GM13976 (cell line): ENCODE measurements at places on chromosomes 12 and 14.
A peak's percentile ranks its signal among the peaks of the same experiment; 100 is the strongest.

GRCh38 chr12:47067771-47068431 is 11.5 kb upstream of the PCED1B start:
- DNase-seq: no peak

DNA sequence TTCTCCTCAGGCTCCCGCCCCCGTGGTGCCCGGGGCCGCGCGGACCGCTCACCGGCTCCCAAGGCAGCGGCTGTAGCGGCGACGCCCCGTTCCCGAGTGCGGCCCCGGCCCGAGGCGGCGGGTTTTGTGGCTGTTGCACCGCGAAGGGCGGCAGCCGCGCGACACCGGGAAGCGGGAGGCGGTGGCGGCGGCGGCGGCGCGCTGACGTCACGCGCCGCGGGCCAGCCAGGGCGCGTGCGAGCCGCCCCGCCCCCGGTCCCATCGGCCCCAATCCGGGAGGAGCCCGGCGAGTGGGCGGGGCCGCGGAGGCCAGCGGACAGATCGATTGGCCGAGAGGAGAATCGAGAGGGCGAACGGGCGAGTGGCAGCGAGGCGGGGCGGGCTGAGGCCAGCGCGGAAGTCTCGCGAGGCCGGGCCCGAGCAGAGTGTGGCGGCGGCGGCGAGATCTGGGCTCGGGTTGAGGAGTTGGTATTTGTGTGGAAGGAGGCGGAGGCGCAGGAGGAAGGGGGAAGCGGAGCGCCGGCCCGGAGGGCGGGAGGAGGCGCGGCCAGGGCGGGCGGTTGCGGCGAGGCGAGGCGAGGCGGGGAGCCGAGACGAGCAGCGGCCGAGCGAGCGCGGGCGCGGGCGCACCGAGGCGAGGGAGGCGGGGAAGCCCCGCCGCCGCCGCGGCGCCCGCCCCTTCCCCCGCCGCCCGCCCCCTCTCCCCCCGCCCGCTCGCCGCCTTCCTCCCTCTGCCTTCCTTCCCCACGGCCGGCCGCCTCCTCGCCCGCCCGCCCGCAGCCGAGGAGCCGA is at the start of gene YY1:
YY1 (plus strand) TSS at position 726 of the 792 bp plus-strand sequence. CDS start 101 bp downstream, outside the sequence.
- peak; percentile 99 for DNase-seq

- DNase-seq: no peak
These were observed 176.3 kb upstream of the DIO2 start for GRCh38 chr14:80387563-80387981.

DNA sequence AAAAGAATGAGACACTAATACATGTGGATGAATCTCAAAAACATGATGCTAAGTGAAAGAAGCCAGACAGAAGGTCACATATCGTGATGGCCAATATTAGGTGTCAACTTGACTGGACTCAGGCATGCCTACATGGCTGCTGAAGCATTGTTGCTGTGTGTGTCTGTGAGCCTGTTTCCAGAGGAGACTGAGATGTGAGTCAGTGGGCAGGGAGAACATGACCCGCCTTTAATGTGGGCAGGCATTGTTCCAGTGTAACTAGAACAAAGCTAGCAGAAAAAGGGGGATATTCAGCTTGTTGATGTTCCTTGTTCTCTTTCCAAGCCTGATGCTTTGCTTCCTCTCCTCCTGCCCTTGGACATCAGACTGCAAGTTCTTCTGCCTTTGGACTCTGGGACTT is 47.6 kb downstream of the DCAF5 start:
- DNase-seq: no peak

DNA sequence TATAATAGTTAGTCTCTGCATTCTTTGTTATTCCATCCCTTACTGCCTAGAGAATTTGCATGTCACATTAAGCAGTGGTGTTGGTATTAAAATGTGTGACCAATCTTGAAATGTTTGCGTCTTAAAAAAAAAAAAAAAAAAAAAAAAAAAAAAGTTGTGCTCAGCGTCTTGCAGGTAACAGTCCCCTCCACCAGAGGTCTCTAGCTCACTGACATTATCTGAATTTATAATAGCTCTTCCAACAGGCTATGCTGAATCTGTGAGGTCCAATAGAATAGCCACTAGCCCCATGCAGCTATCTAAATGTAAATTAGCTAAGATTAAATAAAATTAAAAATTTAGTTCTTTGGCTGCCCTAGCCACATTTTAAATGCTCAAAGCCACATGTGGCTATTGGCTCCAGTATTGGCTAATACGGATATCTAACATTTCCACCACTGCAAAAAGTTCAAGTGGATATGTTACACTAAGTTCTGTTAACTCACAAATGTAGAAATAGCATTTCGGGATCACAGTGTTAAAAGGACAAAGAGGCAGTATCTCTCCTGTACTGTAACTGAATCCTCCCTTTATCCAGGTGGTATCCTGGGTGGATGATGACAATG is 28.7 kb downstream of the NKX2-8 start:
- DNase-seq: peak; percentile 42

DNA sequence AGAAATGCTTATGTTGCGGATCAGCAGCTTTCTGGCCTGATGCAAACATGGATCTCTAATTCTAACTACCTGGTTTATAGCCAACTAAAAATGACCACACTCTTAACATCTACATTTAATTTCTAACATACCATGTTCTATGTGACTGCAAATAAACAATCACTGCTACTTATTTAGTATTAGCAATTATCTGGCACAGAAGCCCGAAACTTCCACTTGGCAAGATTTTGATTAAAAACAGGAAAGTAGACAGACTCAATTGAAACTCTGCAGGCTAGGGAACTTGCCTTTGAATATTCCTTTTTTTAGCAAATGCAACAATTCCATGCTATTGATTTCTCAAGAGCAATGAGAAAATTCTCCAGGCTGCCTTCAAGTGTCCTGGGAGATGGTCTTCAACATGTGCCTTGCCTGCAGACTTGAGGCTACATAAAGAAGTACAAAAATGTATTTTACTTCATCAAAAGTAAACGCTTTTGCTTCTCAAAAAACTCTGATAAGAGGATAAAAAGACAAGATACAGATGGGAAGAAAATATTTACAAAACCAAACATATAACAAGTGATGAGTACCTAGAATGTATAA is 9.1 kb upstream of the TMCC3 start:
- DNase-seq: no peak

DNA sequence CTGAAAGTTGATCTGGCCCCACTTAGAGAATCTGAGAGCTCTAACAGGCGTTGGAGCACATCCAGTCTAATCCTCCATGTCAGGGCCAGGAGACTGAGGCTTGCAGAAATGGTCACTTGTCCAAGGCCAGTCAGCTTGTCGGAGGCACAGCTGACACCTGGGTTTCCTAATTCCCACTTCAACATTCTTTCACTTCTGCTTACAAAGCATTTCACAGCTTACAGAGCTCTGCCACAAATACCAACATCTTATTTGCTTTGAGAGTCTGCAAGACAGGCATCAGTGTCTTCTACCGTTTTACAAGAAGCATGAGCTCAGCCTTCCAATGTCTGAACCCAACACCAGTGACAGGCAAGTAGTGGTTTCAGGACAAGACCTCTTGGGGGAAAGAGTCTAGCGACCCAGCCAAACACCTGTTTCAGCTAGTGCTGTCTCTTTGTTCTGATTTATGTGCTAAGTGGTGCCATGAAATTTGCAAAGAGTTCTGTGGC is 31.8 kb downstream of the ISCA2 start:
- DNase-seq: no peak
